MV-4-11 (cell line): ENCODE measurements at places on chromosomes 12 and 14.

DNA sequence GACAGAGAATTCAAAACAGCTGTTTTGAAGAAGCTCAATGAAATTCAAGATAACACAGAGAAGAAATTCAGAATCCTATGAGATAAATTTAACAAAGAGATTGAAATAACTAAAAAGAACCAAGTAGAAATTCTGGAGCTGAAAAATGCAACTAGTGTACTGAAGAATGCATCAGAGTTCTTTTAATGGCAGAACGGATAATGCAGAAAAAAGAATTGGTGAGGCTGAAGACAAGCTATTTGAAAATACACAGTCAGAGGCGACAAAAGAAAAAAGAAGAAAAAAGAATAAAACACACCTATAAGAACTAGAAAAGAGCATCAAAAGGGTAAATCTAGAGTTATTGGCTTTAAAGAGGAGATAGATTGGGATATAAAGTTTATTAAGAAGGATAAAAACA, 103.3 kb downstream of the INSM2 start:
- DNase-seq: no peak

GRCh38 chr12:54159589-54159988, 29.2 kb downstream of the SMUG1 start:
- DNase-seq: no peak

DNA sequence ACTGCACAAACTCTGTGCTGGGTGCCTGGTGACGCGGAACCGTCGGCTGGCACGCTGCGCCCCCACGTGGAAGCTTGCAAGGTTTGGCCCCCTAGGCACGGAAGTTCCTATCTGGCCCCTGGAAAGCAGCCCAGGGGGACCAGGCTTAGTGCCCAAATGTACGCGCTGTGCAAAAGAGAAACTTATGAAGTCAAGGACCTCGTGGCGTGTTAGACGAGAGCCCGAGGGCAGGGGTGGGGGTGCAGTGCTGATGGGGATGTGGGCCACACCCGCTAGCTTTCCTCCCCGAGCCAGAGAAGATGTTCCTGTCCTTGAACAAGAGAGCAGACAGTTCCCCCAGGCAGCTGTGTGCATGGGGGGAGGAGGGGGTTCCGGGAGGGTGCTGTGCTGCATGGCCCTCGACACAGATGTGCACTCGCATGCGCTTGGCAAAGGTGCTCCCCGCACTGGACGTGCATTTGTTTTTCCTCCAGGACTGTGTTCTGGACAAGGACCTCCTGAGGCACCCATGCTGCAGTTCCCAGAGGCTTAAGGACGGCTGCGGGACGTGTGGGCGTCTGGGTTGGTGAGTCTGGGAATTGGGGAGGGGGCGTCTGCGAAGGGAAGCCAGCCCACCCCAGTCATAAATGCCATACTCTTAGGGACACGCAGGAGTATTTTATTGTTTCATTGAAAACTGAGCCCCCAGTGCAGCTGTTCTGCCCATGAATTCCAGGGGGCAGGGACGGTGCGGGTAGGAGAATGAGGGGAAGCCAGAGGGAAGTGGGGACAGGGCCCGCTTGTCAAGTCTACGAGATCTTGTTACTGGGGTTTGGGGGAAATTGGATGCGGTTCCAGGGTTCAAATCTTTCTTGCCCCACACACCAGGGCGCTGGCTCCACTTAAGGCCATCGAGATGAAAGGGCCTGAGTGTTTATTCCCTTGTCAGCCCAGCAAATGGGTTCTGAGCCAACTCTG, 80.0 kb downstream of the NTF3 start:
- peak; percentile 2 for DNase-seq

DNA sequence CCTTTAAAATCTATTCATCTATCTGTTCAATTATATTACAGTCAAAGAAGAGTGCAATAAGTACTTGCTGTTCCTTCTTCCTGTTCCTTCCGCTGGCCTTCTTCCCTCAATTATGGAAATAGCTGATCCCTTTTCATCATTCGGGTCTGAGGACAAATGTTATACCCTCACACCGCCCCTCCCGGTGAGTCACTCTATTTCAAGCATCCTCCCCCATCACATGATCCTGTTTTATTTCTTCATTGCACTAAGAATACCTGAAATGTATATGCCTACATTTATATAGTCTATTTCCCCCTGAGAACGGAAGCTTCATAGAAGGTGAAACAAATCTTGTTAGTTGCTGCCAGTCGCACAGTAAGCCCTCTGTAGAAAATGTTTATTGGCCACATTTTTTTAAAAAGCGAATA, 2.5 kb downstream of the SLC38A1 start:
- DNase-seq: no peak

DNA sequence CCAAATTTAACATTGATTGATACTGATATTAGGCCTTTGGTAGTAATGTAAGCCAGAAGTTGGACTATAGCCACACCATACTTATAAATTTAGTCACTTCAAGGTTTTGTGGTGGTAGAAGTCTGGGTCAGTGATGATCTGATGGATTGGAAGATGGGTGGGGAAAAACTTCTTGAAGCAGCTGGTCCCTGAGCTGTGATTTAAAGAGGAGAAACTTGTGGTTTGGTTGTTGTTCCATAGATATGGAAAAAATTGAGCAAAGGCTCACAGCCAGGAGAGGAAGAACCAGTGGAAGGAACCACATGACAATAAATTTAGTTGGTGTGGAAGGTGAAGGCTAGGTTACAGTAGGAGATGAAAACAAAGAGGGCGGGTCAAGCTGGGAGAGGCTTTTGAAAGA, 26.1 kb downstream of the PTHLH start:
- DNase-seq: no peak

DNA sequence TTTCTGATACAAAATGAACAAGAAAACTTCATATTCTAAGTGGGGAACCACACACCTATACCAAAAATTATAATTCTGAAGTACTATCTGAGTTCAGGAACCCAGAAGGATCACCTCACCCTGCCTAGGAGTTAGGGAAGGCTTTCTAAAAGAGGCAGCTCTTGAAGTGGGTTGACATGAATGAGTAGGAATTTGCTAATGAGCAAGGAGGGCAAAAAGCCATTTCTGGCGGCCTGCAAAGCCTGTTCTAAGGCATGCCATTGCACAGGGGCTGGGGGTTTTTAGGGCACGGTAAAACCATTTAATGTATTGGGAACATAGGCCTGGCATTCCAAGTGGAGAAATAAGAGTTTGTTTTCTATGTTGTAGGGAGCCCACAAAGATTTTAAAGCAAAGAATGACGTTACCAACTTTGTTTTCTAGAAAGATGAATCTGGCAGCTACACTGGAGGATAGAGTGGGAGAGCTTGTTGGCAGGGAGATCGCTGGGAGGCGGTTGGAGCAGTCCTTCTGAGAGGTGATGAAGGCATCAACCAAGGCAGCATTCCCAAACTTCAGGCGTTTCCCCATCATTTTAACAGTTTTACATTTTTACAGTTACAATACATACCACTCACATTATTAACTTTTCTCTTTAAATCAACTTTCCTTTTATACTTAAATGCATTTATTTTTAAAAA, 14.1 kb downstream of the IFT43 start:
- DNase-seq: no peak

- DNase-seq: no peak
Measured at GRCh38 chr14:84961637-84962036, 568.3 kb upstream of the FLRT2 start.

DNA sequence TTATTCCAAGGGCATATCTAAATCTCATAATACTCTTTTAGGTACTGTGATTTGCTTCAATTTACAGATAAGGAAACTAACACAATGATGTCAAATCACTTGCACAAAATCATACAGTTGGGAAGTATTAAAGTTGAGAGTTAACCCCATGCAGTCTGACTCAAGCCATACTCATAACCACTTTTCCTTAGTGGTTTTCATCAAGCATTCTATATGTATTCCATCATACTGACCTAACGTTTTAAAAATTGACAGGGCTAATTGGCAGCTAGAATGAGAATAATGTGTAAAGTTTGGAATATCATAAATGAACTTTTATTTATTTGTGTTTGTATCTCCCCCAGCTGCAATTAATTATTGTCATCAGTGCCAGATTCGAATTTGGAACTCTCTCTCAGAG, 20.9 kb downstream of the PUS7L start:
- DNase-seq: no peak

DNA sequence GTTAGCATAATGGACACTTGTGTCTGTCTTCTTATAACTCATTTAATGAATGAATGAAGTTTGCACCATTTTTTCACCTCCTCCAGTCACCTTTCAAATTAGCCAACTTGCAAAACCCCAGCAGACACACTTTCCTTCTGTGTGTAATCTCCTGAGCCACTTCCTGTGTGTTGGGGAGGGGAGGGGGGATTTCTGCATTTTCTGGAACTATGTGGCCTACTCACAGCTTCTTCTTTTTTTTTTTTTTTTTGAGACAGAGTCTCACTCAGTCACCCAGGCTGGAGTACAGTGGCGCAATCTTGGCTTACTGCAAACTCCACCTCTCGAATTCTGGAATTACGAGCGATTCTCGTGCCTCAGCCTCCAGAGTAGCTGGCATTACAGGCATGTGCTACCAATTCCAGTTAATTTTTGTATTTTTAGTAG, 4.1 kb upstream of the SERPINA1 start:
- peak; percentile 93 for DNase-seq

DNA sequence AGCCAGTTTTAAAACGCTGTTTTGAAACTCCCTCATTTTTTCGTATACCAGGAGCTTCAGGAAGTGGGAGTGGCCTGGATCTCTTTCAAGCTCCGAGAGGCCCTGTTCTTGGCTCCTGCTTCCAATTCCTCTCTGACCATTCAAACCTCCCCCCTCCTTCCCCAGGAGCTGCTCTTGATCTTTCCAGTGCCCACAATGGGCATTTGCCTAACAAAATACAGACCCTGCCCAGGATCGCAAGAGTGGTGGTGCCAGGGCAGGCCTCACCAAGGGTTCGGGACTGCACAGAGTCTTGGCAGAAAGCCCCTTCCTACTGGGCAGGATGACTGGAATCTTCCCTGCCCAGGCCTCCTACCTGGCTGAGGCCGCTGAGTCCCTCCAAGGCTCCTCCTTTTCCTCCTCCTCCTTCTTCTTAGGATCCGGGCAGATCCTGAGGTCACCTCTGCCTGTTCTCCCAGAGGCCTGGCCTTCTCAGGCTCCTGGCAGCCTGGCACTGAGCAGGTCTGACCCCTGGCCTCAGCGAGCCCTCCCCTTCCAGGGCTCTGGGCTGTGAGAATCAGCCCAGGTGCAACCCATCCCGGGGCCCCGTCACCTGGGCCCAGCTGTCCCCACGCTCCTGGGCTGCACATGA, 46.9 kb upstream of the NOS1 start:
- DNase-seq: no peak

DNA sequence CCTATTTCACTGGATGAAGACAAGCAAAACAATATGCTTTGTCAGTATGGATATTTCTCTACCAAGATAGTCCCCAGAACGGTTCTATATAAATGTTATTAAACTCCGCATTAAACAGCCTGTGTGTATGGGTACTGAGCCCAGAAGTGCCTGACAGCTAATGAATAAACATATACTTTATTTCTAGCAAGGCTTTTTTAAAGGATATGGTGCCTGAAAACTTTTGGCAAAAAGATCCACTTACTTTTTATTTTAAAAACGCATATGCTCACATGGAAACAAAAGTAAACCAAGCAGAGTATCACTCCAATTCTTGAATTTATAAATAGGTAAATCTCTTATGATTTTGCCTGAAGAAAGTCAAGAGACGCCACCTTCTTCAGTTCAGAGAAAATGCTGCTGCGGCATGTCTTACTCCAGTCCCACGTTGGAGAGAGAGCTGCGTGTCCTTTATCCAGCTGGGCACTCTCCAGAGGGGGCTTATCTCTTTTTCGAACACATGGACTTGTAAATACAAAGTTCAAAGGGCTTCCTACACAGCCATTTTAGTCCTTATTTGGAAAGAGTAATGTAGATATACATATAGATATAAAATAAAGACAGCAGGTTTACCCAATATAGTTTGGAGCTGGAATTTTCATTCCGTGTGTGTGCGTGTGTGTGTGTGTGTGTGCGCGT, 264.2 kb downstream of the ADAMTS20 start:
- no peak for DNase-seq

- DNase-seq: no peak
Measured at GRCh38 chr14:103195828-103196615, 72.8 kb downstream of the TNFAIP2 start.

DNA sequence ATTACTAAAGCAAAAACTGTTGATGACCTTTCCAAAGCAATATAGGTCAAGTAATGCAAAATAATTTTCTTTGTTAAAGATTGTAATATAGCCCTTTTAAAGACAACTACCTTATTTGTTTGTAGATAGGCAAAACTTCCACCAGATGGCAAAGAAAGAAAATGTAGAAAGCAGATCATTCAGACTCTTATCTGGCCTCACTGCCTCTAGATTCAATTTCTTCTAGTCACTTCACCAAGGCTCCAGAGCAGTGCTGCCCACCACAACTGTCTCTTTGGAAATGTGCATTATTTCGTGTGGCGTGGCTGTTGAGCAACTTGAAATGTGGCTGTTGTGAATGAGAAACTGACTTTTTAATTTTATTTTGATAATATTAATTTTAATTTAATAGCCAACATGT, 127.1 kb downstream of the ITPR2 start:
- no peak for DNase-seq

DNA sequence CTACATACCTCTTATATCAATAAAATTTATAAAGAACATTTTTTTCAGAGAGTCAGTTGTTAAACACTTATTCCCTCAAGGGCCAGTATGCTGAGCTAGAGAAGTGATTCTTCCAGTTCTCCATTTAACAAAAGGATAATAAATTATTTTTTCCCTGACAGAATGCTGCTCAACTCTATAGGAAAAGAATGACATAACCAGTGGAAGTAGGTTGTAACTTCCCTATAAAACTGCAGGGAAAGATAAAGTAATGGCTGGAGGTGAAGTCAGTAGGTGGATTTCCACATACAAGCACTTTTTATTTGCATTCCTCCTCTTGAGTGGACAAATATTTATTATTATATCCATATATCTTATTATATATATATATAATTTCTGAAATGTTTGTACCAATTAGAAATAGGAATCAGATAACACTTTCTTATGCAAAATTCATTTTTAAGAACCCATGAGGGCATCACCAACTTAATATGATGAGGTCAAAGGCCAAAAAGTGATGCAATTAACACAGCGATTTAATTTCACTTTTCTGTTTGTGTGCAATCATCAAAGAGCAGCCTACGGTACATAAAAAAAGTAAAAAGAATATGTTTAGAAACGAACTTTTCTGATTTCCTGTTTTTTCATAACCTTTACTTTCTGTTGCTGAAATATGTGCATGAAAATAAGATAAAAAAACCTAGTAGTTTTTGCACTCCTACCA, 175.3 kb downstream of the PRKD1 start:
- DNase-seq: no peak

DNA sequence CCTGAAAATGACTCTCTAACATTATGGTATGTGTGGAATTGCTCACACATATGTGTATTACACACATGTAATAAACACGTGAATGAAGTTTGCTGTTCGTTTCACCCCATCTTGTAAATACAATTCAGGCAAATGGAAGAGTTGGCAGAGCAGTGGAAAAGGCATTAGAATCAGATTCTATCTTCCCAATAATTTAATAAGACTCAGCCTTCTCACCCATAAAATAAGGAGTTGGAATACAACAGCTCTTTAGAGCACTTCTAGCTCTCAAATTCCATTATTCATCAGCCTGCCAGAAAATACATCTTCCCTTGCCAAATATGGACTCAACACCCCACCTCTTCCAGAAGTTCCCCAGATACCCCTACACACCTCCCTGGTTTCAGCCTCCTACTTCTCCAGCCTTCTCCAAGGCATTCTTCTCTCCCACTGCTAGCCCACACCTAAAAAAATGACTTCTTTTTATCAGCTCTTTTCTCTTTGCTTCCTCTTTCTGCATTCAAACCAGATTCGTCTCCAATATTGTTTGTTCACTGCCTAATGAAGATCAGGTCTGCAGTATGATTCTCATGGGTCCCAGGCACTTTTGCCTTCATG, 66.2 kb upstream of the DYRK2 start:
- DNase-seq: no peak
